ENCODE measurements at places on chromosomes 1 and 21.
A peak's percentile ranks its signal among the peaks of the same experiment; 100 is the strongest.

DNA sequence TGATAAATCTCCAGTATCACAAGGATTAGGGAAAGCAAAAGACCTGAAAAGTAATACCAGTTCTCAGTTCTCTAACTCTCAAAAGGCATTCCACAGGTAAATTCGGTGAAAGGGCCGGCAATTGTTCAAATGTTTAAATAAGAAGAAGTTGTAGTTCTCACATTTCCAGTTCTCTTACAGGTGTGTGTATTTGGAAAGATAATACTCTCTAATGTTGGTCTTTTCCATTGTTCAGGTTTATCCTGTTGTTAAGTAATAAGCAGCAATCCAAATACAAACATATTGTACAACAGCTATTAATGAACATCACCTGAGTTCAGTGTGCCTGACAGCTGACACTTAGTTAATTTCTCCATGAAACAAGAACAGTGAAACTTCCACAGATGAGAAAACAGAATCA, 13.2 kb upstream of the PRKAB2 start:
- no peak for DNase-seq

DNA sequence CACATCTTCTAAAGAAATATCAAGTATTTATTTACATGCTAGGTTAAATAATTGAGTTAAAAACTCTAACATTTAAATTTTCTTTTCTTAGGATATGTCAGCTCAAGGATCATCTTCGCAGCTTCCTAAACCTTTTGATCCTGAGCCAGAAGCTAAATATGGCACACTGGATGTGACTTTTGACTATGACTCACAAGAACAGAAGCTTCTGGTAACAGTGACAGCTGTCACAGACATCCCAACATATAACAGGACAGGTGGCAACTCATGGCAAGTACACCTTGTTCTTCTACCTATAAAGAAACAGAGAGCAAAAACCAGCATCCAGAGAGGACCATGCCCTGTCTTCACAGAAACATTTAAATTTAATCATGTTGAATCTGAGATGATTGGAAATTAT, 132.7 kb upstream of the SERTAD4 start:
- DNase-seq = no peak

- DNase-seq = no peak
These were observed 290.3 kb downstream of the PTPRC start for GRCh38 chr1:198929111-198929604.

DNA sequence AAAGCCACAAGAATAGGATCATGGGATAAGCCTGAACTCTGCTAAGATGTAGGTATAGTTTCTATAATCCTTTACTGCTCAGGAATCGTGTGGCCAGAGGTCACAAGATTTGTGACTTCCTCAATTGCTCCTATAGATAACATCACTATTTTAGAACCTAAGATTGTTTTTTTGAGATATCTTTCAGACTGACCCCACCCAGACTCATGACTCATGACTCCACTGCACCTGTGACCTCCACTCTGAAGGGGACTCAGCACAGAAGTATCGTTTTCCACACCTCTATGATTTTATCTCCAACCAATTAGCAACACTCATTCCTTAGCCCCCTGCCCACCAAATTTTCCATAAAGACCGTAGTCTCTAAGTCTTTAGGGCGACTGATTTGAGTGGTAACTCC, 124.5 kb upstream of the KCNK1 start:
- no peak for DNase-seq

- DNase-seq = no peak
These were observed 116.4 kb downstream of the TBX19 start for GRCh38 chr1:168396940-168397684.

DNA sequence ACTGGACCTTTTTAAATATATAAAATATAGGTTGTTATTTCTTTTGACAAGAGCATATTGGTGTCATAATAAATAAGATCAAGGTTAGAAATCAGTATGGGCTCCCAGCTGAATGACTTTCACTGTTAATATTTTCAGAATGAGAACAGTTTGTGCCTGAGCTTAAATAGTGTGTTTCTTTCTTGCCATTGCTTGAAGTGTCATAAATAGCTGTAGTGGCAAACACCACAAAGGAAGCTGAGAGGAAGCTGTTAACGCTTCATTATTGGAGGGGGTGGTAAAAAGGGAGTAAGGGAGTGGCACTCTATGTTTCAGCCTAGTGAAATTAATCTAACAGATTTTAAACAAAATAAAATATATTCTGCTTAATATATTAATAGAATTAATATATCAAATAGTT, 1089.8 kb upstream of the NCAM2 start:
- DNase-seq = no peak

- DNase-seq = no peak
These were observed 25.1 kb downstream of the C2CD2 start for GRCh38 chr21:41928621-41929220.

- peak; percentile 55 for DNase-seq
These were observed 345.9 kb downstream of the FAM72C start for GRCh38 chr1:143625886-143626285.

DNA sequence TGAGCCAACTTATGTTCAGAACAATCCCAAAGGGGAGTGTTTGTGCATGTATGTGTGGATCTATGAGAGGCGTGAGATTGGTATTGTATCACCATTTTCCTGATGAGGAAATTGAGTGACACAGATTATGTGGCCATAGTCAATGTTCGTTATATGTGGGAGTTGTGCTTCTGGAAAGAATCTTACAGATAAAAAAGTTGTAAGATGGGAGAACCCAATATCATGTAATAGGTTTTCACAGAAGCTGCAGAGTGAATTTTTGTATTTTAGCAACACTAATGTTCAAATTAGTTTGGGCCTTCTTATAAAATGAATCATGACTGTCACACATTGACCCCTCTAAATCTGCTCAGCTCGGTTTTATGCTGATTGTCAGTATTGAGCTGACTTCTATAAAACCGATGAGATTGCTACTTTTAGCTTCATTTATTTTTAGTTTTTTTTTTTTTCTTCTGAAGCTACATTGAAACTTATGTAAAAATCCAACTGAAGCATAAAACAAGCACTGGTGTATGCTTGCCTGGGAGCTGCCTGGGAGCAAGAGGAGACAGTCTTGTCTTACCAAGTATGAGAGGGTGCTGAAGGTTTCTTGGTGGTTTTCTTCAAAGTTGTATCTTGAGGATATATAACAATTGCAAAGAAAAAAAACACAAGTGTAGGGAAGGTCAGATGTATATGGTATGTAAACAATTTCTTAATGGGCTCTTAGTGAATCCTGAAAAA, 4.1 kb downstream of the RWDD3 start:
- DNase-seq = no peak

GRCh38 chr1:201354151-201354900, 23.2 kb downstream of the TNNT2 start:
- no peak for DNase-seq

DNA sequence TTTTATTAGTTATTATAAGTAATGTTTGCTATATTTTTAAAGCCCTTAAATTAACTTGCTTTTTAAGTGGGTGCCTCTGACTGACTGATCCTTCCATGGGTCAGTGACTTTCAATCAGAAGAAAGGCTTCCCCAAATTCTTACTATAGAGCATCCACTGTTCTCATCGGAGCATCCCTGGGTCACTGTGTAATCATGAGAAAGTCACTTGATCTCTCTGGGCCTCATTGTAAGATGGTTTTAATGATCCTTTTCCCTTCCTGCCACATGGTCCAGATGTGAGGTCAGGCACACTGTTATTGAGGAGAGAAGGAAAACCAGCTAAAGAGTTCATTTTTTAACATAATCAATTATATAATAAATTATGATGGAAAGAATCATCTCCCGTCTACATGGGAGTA, 11.0 kb upstream of the NBL1 start:
- DNase-seq = peak; percentile 96

GRCh38 chr1:198326915-198327314, 170.1 kb downstream of the NEK7 start:
- no peak for DNase-seq

DNA sequence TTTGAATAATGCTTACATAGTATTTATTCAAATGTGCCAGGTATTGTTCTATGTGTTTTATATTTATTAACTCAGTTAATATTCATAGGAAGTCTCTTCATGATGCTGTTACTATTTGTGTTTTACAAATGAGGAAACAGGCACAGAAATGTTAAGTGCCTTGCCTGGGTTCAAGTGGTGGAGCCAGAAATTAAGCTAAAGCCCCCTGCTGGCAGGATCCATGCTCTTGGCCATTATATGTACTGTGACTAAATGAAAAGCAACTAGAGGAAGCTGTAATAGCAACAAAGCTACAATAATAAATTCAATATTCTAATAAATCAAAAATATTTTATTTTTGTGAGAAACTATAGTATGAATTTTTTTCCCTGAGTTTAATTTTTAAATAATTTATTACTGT, 30.0 kb downstream of the IARS2 start:
- DNase-seq = peak; percentile 40

DNA sequence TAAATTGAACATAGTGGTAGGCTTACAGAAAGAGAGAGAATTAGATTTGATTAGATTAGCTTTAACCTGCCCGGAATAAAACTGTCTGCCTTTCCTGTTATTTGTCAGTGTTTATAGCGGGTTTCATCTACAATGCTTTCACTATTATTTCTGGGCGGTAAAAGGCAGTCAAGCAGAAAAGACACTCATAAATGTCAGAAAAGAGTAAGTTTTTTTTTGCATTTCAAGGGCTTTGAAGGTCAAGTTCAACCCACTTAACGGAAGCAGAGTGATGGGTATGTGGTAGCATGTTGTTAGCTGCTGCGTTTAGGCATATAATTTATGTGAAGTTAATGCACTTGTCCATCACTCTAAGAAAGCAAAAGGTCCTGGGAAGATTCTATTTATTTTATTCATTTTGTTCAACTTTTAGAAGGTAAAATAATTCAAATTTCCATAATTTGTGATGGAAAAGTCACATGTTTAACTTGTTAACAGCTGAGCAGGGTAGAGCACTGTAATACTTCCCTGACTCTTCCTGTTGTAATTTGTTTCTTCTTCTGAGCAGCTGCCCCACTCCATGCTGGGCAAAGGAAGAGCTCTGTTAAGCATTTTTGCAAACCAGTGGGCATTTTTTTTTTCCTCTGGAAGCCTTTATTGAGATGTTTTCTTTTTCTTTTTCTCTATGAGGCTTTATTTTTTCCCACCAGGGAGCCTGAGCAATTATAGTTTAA, 220.1 kb downstream of the ST6GALNAC3 start:
- peak; percentile 60 for DNase-seq

- DNase-seq = no peak
These were observed 1.4 kb downstream of the MACF1 start for GRCh38 chr1:39205781-39206464.

DNA sequence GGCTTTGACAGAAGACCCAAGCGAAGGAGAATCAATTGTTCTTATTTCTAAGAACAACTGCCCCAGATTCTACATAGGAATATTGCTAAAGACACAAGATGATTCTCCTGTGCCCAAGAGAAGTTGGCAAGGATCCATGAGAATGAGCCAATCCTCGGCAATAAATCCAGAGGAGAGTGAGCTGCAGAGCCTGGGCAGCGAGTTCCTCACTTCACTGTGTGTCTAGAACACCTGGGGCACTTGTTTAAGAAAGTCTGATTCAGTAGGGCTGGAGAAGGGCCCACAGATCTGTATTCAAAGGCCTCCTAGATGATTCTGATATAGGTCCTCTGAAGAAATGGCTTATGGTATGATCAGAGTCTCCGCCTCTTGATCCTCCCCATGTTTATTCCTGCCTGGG, 31.8 kb downstream of the GADD45A start:
- DNase-seq = no peak

- no peak for DNase-seq
These were observed 22.7 kb upstream of the RGS8 start for GRCh38 chr1:182707122-182707521.

DNA sequence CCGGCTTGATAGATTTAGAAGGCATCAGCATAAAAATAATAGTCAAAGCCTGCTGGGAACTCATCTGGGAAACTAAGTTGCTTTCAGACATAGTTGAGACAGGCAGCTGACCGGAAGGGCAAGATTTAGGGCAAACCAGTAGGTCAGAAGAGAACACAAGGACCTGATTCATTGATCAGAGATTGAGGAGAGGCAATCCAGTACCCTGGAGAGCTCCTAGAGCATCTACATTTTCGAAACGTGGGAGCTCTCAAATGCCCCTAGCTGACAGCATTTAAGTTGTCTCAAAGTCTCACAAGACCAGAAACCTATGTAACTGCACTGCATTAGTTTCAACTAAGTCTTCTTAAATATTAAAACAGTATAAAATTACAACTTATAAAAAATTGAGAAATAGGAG, 22.9 kb upstream of the MTF2 start:
- peak; percentile 37 for DNase-seq

DNA sequence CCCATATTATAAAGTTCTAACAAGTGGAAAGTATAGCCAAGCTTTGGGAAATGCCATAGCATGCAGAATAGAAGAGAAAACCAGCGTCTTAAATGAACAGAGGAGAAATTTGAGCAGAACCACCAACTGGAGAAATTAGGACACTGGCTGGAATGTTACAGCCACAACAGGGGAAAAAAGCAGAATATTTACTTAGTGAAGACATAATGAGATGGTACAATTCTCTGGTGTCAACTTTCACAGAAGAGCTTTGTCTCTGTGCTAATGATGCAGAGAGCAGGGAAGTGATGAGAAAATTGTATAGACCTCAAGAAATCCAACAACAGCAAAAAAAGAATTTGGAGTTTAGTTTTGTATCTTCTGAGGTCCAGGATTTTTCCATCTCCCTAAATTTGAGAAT, 249.7 kb downstream of the KIF26B start:
- no peak for DNase-seq

- DNase-seq = peak; percentile 11
These were observed 18.4 kb downstream of the H6PD start for GRCh38 chr1:9253004-9253403.

GRCh38 chr1:188062456-188062855, 1233.7 kb downstream of the PLA2G4A start:
- DNase-seq = no peak

DNA sequence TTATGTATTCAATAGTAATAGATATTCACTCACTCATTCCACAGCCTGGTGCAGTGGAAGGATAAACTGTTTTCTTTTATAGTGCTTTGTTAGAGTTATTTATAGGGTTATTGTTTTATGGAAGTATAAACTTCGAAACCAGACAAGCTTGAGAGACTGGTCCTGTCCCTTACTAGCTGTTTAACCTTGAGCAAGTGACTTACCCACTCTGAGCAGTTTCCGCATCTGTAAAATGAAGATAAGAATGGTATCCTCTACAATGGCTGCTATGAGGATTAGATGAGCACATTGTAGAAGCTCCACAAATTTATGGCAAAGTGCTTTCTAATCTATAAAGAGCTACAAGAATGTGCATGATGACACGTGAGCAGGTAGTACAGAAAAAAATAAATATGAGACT, 30.8 kb upstream of the EPS15 start:
- no peak for DNase-seq

DNA sequence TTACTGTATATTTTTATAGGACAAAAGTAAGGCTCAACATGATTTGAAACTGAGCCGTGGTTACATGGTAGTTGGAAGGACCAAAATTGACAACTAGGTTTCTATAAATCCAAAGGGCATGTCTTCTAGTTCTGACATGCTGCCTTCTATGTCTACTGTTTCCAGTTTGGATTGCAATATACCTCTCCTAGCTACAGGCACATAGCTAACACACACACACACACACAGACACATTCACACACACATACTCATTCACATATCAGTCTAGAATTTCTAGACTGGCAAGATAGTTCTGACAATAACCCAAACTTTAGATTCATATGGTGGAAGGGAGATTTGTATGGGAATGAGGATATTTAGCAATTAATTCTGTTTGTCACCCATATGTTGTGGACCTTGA, 544.8 kb upstream of the CAMK1G start:
- DNase-seq = no peak

GRCh38 chr1:89739013-89739843, 81.6 kb upstream of the LRRC8D start:
- DNase-seq = no peak
